A549 treated with DMSO at 1 μM for 4 hours (cell line): ENCODE measurements at places on chromosomes 13 and 19. TPM values are rescaled to one million over a fixed set of nuclear protein-coding genes. Genes with fewer than 3 reads are reported as not detected.

The KIRREL2 gene
- total RNA-seq, result 0.44 to 0.74 TPM (median 0.58 TPM) in 5 replicates

The IL12RB1 gene
- not detected in 5 replicates for total RNA-seq

The ZNF135 gene
- 0.04 TPM in 1 of 5 replicates, not detected in the others for total RNA-seq

The N4BP2L1 gene
- total RNA-seq, result 0.32 to 0.96 TPM (median 0.57 TPM) in 5 replicates

The CA11 gene
- total RNA-seq, result 8.5 to 11.3 TPM (median 9.8 TPM) in 5 replicates

The DUXA gene
- total RNA-seq, result not detected in 5 replicates

The GGACT gene
- total RNA-seq, result 2.7 to 5.6 TPM (median 3.9 TPM) in 5 replicates

The CRX gene
- not detected in 5 replicates for total RNA-seq

The TMEM205 gene
- 98.1 to 128 TPM (median 106 TPM) in 5 replicates for total RNA-seq

The RGS9BP gene
- 0.21 to 0.50 TPM (median 0.32 TPM) in 5 replicates for total RNA-seq

The KCNRG gene
- total RNA-seq, result 0.23 to 0.69 TPM (median 0.42 TPM) in 5 replicates

The RFPL4AL1 gene
- 0.12 to 0.34 TPM (median 0.12 TPM) in 3 of 5 replicates, not detected in the others for total RNA-seq

The RYR1 gene
- 4.4 to 5.9 TPM (median 5.6 TPM) in 5 replicates for total RNA-seq

The CLDND2 gene
- 5.1 to 9.3 TPM (median 7.5 TPM) in 5 replicates for total RNA-seq

The ZNF888 gene
- 0.02 TPM in 1 of 5 replicates, not detected in the others for total RNA-seq

The TNFSF9 gene
- 5.4 to 8.2 TPM (median 6.7 TPM) in 5 replicates for total RNA-seq

The ARHGAP33 gene
- total RNA-seq, result 3.5 to 9.2 TPM (median 6.2 TPM) in 5 replicates
